ENCODE measurements at places on chromosomes 5 and 9.
A peak's percentile ranks its signal among the peaks of the same experiment; 100 is the strongest.

- DNase-seq = no peak
Measured at GRCh38 chr9:134214766-134215419, 50.5 kb upstream of the RNU6ATAC start.

GRCh38 chr5:167361795-167362194 is 929.6 kb upstream of the WWC1 start:
- peak; percentile 9 for DNase-seq

- peak; percentile 32 for DNase-seq
Measured at GRCh38 chr5:179762079-179762780, 29.6 kb downstream of the MAML1 start.

DNA sequence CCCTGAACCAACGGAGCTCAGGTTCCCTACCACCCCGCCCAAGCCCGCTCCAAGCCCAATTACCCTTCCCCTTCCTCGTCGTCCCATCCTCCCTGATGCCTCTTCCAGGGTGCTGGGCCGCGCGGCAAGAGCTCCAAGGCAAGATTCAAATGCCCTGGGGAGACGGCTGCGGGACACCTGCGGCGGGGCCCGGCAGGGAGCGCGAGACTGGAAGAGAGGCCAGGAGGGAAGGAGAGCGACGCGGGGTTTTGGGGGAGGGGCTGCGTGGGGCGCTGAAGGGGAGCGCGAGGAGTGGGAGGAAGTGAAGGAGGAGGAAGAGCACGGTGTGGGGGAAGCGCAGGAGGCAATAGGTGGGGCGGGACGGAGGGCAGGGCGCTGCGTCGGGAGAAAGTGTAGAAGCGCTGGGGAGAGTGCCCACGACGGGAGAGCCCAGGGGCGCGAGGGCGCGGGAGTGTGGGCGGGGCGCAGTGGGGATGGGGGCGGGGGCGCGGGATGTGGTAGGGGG is 975 bp upstream of the NXNL2 start:
- DNase-seq = no peak

GRCh38 chr5:139670369-139671095 is 22.4 kb downstream of the CXXC5 start:
- no peak for DNase-seq

DNA sequence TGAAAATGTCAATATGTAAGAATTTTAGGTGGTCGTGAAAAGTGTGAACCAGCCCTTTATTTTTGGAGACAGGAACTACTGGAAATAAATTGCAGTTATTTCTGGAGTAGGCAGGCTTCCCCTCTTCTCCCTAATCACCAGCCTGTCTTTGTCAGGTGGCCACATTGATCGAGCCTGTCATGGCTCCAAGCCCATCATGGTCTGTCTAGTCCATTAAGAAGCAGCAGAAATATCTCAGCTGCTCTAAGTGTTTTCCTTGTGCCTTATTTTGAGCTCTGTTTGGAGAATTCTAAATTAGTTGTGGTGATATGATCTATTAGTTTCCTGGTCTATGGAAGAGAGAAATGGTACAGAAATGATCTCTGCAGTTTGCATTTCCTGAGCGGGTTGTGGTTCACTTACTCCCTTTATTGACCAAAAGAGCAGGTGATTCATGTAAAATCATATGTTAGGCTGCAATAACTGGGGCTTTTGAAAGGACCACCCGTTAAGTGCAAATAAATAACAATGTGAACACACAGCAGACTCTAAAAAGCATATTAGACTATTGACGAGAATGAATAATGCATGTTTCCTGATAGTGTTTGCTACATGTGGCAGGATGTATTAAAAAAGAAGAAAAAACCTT is 42.3 kb downstream of the BASP1 start:
- DNase-seq = no peak

DNA sequence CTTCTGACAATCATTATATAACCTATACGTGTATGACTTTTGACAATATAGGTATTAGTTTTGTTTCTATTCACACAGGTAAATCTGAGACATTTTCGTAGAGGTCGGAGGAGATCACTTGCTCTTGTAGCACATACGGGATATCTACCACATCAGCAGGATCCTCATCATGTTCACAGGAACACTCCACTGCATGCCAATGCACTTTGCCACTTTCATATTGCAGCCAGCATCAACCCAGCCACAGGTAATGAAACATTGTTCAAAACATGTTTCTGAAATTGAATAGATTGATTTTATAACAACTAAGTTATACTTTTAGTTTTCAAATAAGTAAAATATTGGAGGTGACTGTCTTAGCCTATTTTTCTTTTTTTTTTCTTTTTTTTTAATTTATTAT is 50.0 kb downstream of the DMXL1 start:
- DNase-seq = no peak

DNA sequence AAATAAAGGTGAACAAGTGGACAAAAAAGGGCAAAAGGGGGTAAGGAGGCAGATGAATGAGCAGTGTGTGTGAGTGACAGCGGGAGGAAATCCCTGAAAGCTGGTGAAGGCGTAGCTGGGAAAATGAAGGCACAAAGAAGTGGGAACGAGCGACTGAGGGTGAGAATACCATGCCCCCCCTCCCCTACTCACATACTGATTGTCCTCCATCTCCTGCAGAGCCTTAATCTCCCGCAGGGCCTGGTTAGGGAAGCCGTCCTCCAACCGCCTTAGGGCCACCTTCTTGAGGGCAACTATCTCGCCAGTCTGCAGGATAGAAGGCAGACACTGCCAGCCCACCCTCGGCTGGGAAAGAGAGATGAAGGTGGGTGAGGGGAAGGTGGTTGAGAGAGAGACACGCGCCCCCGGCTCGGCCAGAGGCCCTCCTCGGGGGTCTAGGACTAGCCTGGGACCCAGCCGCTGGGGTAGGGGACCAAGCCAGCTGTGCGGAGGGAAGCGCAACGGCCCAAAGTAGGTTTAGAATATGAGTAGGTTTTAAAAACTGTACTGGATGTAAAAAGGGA is 522 bp downstream of the CDK20 start:
- no peak for DNase-seq

DNA sequence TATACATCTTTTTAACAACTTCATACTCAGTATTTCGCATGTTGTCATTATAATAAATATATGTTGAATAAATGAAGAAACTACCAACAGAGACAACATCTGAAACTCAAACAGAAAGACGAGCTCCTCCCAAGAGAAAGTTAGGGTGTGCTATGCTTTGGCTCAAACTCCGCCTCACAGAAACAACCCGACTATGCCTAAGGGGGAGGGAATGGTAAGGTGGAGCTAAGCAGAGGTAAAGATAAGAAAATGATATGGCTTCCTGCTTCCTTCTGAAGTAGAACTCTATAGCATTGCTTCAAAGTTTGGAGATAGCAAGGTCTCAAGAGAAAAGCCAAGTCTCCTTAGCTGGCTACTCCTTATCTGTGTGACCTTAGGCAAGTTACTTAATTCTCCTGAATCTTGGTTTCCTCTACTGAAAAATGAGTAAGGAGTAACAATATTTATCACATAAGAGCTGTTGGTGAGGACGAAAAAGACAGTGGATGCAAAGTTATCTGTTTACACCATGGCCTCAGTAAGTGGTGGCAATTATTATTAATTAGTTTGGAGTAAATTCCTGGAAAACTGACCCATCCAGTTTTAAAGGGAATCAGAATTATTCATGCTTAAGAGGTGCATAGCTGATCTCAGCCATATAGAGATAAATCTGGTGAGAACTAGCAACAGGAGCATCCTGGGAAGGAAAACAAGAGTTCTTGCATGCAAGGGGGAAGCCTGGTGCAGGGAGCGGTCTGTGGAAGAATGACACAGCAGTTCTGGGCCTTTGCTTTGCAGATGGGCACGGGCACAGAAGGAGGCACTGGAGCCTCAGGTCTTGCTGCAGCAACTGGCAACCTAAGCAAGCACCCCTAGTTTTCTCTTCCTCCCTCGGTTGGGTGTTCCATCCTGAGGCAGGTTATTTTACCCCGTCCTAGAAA is 73.3 kb downstream of the GLIS3 start:
- no peak for DNase-seq

DNA sequence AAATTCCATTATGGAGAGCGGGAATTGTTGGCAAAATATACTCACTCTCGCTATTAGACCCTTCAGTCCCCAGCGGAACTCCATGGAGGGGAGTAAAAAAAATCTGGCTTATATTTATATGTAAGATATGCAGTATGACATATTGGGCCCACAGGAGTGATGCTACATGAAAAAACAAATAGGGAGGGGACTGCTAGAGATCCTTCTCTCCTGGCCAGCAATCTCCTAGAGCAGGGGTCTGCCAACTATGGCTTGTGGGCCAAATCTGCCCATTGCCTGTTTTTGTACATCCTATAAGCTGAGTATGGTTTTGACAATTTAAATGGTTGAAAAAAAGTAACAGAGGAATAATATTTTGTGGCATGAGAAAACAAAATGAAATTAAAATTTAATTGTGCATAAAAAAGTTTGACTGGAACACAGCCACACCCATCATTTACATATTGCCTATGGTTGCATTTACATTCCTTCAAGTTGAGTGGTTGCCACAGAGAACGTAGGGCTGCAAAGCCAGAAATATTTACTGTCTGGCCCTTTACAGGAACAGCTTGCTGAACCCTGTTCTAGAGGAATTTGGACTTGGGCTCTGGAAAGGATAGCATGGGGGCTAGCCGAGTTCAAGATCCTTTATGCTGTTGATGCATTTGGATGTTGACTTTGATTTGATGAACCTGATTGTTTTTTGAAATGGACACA is 197.3 kb upstream of the CLINT1 start:
- no peak for DNase-seq
